ENCODE measurements at places on chromosomes 5 and 9.

DNA sequence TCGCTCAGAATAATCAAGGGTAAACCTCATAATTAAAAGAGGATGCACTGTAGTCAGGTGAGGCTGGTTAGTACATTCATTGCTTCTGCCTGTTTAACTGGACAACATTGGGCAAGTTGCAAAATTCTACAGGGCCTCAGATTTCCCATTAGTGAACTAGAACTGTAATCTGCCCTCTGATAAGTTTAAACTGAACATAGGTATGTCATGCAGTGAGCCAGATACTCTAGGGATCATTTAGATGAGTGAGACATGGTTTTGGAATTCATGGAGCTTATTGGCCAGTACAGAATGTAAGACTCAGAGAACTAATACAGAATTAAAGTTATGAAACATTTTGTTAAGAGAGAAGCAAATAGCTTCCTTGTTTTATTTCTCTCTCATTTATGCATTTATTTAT, 35.9 kb downstream of the RNF44 start:
- DNase-seq = no peak

GRCh38 chr9:131677444-131678180, 62.3 kb downstream of the RAPGEF1 start:
- no peak for DNase-seq

DNA sequence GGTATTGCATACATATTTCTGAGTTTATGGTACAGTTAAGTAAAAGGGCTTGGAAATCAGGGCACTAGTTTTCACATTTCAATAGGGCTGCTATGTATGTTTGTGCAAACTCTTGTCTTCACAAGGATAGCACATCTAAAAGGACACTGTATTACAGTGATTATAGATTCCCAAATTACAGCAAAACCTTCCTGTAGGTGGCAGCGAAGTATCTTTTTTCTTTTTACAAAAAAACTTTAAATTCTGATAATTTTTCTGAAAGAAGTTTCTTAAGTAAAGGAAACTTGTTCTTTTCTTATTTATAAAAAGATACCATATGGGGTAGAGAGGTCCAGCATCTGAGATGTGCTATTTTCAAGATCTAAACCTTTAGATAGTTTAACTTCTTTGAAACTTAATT, 337.8 kb downstream of the PTPRD start:
- no peak for DNase-seq

DNA sequence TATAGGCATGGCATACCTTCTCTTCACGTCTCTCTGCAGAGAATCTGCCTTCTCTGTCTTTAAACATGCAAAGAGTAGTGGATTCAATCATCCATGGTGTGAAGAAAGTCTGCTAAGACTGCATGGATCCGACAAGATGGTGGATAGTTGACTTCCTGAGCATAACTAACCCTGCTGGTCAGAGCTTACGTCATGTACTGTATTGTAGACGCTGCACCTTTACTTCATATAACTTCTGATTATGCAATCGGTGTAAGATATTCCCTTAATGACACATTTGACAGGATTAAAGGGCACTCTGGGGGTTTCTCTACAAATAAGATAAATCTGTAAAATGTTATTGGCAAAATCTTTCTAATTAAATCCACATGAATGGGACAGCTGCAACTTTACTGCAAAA, 240.3 kb upstream of the NREP start:
- no peak for DNase-seq

- no peak for DNase-seq
Observed at GRCh38 chr9:112159781-112160180, 15.3 kb downstream of the SUSD1 start.

DNA sequence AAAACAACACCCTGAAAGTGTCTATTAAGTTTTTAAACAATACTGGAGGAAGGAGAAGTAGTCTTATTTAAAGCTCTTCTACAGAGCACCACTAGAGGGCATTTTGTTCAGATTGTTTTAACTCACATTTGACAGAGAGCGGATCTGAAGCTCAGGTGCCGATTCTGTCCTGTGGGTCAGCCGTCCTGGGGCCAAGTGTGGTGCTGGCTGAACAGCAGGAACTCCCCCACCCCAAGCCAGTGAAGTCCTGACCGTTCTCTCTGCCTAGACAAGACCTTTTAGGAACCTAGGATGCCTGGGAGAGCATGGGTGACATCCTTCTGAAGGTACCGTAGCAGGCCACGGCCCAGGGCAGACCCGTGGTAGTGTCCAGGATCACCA, 3.9 kb downstream of the EXOC3 start:
- peak; percentile 11 for DNase-seq

GRCh38 chr5:90558344-90559192, at the start of gene ADGRV1:
Gene ADGRV1 (plus strand): TSS chr5:90558797. CDS start chr5:90558896, 99 bp downstream.
- peak; percentile 88 for DNase-seq

- DNase-seq = no peak
Observed at GRCh38 chr5:176542135-176542595, 5.0 kb upstream of the RNF44 start.

DNA sequence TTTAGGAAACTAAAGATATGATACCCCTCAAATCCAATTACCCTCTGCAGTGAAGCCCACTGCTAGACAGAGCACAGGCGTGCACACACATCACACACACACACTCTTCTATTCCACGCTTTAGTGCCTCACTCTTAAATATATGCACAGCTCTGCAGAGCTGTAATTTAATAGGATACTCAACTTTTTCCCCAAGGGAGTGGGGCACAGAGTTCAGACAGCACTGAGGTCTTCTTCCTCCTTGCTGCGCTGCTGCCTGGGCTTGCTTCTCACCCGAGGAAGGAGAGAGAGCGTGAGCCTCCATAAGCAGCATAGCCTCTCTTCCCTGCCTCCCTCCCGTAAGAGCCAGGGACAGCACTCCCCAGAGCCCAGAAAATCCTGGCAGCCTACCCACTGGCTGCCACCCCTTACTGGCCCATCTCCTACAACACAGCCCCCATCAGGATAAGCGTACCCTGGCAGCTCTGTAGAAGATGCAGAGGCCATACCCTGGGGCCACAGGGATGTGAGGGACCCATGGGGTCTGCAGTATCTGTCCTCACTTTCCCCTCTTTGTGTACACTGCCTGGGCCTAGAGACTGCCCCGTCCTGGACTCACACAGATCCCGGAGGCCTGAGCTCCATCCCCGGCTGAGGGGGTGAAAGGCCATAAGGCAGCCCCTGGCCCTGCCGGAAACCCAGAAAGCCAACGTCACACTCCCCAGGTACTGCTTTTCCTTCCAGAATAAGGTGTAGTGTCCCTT, 102.1 kb downstream of the C5orf15 start:
- DNase-seq = no peak

DNA sequence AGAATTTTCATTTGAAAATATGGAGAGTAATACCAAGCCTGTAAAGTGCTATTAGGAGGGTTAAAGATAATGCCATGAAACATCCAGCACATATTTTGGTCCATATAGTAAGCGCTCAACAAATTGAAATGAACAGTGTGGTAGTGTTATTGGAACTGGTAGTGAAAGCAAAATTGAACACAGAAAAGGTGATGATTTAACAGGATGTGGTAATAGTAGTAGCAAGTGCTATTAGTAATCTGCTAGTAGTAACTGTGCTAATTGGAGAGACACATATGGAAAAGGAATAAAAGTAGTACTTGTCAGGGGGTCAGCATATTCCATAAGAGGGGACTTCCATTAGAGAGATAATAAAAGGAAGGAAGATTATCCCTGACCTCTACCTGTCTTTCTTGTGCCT, 187.3 kb downstream of the HTR1A start:
- DNase-seq = no peak

DNA sequence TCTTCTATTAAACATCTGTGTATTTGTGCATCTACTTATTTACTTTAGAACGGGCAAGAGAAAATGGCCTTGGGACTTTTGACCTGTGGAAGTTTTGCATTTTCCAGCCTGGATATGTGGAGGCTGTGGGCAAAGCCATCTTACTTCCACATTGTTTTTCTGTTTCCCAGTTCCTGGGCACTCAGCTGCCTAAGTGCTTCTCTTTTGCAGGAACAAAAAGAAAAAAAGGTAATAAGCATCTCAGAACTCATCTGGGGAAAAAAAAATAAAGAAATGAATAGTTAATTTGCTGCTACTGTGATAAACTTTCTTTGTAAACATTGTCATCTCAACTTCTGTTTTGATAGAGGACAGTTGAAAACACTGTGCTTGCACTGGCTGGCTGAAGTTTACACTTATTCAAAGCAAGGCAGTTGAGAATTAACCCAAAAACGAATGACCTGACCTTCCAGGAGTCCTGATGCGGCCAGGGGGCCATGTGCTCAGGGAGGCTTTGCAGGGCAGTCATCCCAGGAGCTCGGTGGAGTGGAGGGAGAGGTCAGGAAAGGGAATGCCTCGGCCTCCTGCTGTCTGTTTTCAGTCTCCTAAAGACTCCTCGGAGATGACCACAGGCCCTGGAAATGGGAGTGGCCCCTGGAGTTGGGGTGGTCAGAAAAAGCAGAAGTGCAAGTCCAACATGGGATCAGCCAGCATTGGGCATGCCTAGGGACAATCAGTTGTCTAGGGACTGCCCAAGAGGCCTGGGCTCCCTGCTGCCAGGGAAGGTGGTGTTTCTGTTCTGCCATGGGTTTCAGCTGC, 75.5 kb downstream of the RAI14 start:
- no peak for DNase-seq

GRCh38 chr5:87686018-87686417, 273.3 kb upstream of the CCNH start:
- DNase-seq = no peak

DNA sequence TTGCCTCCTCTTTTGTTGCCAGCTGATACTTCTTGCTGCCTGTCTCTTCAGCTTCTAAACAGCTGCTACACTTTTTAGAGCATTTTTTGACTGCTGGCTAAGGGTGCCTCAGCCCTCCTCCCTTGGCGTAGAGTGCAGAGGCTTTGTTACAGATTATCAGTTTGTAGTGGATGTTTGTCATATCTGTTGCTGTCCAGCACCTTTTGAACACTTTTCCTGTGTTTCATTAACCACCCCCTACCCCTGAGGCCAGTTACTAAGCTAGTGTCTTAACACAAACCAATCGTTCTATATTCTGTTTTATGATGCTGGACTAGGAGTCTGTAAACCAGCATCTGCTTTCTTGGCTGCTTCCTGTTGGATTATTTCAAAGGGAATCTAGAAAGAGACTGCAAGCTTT, 441.5 kb downstream of the DNAH5 start:
- no peak for DNase-seq

- no peak for DNase-seq
Observed at GRCh38 chr5:133114933-133115310, 63.1 kb downstream of the HSPA4 start.

DNA sequence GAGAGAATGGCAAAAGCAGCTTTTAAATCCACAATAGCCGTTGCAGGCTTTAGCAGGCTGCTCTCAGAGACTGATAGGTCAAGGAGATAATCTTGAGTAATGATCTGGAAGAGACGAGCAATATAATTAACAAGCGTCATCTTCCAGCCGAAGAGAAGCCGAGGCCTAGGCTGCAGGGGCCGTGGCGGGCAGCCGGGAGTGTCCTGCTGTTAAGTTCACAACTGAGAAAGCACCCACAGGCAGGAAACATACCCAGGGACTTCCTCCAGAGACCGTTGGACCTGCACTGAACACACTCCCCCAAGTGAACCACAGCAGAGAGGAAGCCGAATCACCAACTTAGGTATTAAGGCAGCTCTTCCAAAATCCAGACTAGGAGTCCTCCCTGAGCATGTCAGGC, 182.3 kb downstream of the IRX2 start:
- no peak for DNase-seq

DNA sequence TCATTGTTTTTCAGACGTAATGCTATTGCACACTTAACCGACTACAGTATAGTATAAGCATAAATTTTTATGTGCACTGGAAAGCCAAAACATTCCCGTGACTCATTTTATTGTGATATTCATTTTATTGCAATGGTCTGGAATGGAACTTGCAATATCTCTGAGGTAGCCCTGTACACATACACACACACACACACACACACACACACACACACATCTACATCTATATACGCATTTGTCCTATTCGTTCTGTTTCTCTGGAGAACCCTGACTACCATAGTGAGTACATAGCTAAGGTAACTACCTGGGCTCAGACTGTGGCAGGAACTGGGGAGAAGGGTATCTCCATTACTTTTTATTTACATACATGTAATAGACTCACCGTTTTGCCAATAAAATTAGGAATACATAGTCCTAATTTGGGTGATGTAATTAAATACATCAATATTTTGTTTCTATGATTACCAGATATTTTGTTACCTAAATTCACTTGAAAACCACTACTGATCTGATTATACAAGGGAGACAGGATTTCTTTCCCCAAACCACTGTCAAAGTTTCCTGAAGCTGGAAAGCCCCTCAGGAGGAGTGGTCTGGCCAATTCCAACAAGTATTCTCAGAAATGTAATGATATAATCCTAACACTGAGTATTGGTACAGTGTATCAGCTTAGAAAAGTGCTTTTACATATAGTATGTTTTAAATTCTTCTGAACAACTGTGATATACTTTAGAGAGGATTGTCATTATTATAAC, 74.0 kb upstream of the PLPP1 start:
- no peak for DNase-seq

- no peak for DNase-seq
Observed at GRCh38 chr5:115402822-115403577, 106.5 kb upstream of the CCDC112 start.

- DNase-seq = no peak
Observed at GRCh38 chr9:77582525-77582924, 65.6 kb downstream of the GNA14 start.

GRCh38 chr5:94969174-94969573, 315.7 kb downstream of the MCTP1 start:
- no peak for DNase-seq

DNA sequence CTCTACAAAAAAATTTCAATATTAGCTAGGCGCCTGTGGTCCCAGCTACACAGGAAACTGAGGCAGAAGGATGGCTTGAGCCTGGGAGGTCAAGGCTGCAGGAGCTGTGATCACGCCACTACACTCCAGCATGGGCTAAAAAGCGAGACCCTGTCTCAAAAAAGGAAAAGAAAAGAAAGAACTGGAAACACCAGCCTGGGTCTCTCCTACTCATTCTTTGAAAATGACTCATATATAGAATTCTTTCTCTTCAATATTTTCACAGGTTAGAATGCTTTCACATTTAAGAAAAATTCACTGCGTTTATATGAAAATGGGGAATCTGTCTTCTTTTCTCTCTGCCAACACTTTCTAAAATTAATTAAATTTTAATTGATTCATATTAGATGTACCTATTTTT, 115.6 kb downstream of the TRPM6 start:
- DNase-seq = no peak

GRCh38 chr9:6034954-6035353, 19.5 kb upstream of the RANBP6 start:
- DNase-seq = no peak

DNA sequence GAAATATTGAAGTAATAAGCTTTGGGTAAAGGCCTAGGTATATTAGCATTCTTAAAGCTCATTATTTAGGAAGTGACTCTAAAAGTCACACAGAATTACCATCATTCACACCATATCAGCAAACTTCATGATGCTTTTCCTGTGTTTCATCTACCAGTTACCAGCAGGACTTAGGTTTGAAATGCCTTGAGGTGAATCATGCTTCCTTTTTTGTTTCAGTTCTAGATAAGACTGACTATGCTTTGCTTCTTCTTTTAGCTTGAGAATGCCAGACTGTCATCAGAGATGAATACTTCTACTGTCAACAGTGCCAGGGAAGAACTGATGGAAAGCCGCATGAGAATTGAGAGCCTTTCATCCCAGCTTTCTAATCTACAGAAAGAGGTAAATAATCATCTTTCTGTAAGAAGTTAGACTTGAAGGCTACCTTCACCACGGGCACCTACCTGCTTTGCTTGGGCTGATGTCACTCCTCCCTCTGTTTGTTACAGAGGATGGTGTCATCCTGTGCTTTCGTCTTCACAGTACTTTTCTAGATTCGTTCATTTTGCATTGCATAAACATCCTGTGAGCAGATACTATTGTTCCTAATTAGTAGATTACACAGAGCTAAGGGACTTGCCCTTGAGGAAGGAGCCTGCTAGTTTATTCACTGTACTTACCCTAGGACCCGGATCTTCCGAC, 34.7 kb downstream of the LMNB1 start:
- no peak for DNase-seq
